ENCODE measurements at places on chromosomes 7 and 10. TPM values are rescaled to one million over a fixed set of nuclear protein-coding genes. Genes with fewer than 3 reads are reported as not detected.

Gene AKR1C4
- not detected for total RNA-seq

Gene NPFFR1
- not detected for total RNA-seq

Gene CCL24
- not detected for total RNA-seq

GRCh38 chr10:125392609-125393008, 232.2 kb upstream of the CTBP2 start:
- H3K27ac ChIP-seq = no peak overlapping the region
- no peaks in the 10 kb centered on the region for H3K36me3 ChIP-seq
- H3K4me1 ChIP-seq = no peaks in the 10 kb centered on the region
- no peak overlapping the region for H3K4me3 ChIP-seq

GRCh38 chr7:138753610-138754009, 44.2 kb upstream of the TMEM213 start:
- no peak overlapping the region for H3K27ac ChIP-seq
- H3K27me3 ChIP-seq = peaks cover 8% of the 10 kb centered on the region
- no peak overlapping the region for H3K4me3 ChIP-seq
- DNase-seq = no peak

GRCh38 chr10:63376560-63377304, 89.0 kb downstream of the JMJD1C start:
- DNase-seq = peak; percentile 60
- H3K4me3 ChIP-seq = no peak overlapping the region
- no peak overlapping the region for H3K27ac ChIP-seq
- 0 out of 2 replicates have a peak, but pooled peaks cover 1% of the 10 kb centered on the region for H3K36me3 ChIP-seq
- H3K4me1 ChIP-seq = no peaks in the 10 kb centered on the region
- H3K27me3 ChIP-seq = no peaks in the 10 kb centered on the region

- H3K4me1 ChIP-seq = no peaks in the 10 kb centered on the region
- DNase-seq = no peak
- peak overlapping the region; percentile 72 for H3K27ac ChIP-seq
These were observed 631 bp downstream of the OTUD1 start for GRCh38 chr10:23439452-23439960.

DNA sequence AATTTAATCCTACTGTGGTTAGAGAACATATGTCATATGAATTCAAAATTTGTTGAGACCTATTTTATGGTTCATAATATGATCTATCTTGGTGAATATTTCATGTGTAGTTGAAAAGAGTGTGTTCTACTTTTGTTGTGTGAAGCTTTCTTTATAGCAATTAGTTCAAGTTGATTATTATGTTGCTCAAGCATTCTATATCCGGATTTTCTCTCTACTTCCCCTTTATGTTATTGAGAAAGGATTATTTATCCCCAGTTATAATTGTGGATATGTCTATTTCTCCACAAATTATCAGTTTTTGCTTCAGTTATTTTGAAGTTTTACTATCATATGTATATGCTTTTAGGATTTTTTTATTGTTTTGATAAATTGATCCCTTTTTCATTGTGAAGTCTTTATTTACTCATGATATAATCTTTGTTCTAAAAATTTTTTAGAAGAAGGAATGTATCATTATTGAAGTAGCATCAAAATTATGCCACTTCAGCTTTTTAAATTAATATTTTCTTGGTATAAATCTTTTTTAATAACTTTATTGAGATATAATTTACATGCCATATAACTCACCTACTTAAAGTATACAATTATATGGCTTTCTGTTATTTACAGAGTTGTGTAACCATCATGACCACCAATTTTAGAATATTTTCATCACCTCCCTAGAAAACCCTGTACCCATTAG, 12.0 kb upstream of the MEST start:
- DNase-seq = no peak
- H3K27ac ChIP-seq = no peak overlapping the region
- no peak overlapping the region for H3K4me3 ChIP-seq
- H3K36me3 ChIP-seq = no peaks in the 10 kb centered on the region
- H3K4me1 ChIP-seq = no peaks in the 10 kb centered on the region

GRCh38 chr7:102883098-102883860, 29.5 kb upstream of the LRRC17 start:
- no peaks in the 10 kb centered on the region for H3K36me3 ChIP-seq
- H3K27ac ChIP-seq = no peak overlapping the region
- no peaks in the 10 kb centered on the region for H3K27me3 ChIP-seq
- no peak overlapping the region for H3K4me3 ChIP-seq
- peaks cover 1% of the 10 kb centered on the region for H3K4me1 ChIP-seq
- DNase-seq = peak; percentile 76

- H3K4me3 ChIP-seq = no peak overlapping the region
- H3K4me1 ChIP-seq = no peaks in the 10 kb centered on the region
- H3K27me3 ChIP-seq = peaks cover 38% of the 10 kb centered on the region
- H3K27ac ChIP-seq = no peak overlapping the region
- DNase-seq = no peak
These were observed 10.5 kb downstream of the C10orf53 start for GRCh38 chr10:49689882-49690510.

DNA sequence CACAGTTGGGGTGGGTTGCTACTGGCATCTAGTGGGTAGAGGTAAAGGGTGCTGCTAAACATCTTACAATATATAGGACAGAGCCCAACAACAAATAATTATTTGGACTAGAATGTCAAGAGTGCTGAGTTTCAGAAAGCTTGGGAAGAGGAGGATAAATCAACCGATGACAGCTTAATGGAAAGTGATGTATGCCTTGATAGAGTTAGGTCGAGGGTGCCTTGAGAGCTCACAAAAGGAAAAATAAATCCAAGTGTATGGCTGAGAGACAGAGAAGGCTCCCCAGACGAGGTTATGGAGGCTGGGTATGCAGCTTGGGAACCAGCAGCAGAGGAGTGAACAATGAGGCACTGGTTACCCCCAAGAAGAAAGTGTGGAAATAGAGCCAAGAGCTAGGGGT, 211.1 kb downstream of the HDAC9 start:
- no peak overlapping the region for H3K4me3 ChIP-seq
- no peaks in the 10 kb centered on the region for H3K27me3 ChIP-seq
- no peaks in the 10 kb centered on the region for H3K4me1 ChIP-seq
- H3K27ac ChIP-seq = no peak overlapping the region
- H3K36me3 ChIP-seq = no peaks in the 10 kb centered on the region
- no peak for DNase-seq

- H3K27ac ChIP-seq = no peak overlapping the region
- no peaks in the 10 kb centered on the region for H3K4me1 ChIP-seq
- H3K36me3 ChIP-seq = no peaks in the 10 kb centered on the region
- no peaks in the 10 kb centered on the region for H3K27me3 ChIP-seq
- no peak for DNase-seq
These were observed 255.1 kb downstream of the CCSER2 start for GRCh38 chr10:84583501-84583900.

GRCh38 chr7:39540320-39540719, 25.9 kb upstream of the YAE1 start:
- H3K36me3 ChIP-seq = no peaks in the 10 kb centered on the region
- H3K4me3 ChIP-seq = no peak overlapping the region
- no peak overlapping the region for H3K27ac ChIP-seq
- no peak for DNase-seq
- H3K27me3 ChIP-seq = peaks cover 6% of the 10 kb centered on the region

DNA sequence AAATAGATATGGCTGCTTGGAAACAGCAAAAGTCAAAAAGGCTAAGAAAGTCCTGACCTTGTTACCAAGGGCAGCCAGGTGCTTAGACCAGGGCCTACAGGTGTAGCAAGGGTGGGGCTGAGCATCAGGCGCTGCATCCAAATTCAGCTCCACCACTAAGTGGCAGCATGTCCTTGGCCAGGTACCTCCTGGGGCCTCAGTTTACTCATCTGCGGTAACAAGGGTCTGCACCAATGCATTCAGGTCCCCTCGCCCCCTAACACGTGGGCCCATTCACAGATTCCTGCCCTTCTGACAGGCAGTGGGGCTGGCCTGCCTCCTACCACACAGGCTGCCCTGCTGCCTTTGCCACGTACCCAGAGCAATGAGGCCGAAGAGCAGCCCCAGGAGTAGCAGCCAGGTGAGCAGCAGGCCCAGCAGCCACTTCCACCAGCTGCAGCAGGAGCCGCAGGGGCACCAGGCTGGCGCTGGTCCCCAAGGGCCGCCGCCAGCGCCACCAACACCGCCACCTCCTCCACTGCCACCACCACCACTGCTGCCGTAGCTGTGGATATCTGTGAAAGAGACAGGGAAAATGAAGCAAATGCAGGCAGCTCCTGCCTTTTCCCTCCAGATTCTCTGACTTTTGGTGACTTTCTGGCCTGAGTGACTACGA, 28.9 kb downstream of the COL17A1 start:
- H3K4me3 ChIP-seq = no peak overlapping the region
- H3K27ac ChIP-seq = no peak overlapping the region
- peaks cover 2% of the 10 kb centered on the region for H3K4me1 ChIP-seq
